ENCODE measurements at places on chromosomes 5 and 9.
A peak's percentile ranks its signal among the peaks of the same experiment; 100 is the strongest.

GRCh38 chr9:92990461-92990860, 43.1 kb downstream of the FGD3 start:
- no peak for DNase-seq

DNA sequence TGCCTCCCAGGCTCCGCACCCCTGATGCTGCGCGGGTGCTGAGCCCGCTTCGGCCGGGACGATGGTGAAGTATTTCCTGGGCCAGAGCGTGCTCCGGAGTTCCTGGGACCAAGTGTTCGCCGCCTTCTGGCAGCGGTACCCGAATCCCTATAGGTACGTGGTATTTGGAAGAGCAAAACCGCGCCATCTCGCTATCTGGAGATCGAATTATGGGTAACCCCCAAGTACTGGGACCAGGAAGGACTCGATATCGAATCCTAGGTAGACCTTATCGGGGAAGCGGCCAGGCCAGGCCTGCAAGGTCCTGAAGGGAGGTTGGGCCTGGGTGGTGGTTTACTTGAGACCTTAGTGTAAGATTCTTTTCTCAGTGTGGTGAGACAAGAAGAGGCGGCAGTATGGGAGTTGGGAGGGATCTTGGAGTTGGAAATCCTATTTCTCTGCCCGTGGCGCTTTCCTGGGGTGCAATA, 359 bp downstream of the PRELID1 start:
- DNase-seq, result no peak

DNA sequence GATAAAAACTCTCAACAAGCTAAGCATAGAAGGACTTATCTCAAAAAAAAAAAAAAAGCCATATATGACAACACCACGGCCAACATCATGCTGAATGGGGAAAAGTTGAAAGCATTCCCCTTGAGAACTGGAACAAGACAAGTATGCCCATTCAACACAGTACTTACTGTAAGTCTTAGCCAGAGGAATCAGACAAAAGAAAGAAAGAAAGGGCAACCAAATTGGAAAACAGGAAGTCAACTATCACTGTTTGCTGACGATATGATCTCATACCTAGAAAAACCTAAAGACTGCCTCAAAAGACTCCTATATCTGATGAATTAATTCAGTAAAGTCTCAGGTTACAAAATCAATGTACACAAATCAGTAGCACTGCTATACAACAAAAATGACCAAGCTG, 24.6 kb upstream of the PTGER4 start:
- DNase-seq, result no peak

GRCh38 chr5:137220523-137220927, 278.6 kb downstream of the SPOCK1 start:
- no peak for DNase-seq

DNA sequence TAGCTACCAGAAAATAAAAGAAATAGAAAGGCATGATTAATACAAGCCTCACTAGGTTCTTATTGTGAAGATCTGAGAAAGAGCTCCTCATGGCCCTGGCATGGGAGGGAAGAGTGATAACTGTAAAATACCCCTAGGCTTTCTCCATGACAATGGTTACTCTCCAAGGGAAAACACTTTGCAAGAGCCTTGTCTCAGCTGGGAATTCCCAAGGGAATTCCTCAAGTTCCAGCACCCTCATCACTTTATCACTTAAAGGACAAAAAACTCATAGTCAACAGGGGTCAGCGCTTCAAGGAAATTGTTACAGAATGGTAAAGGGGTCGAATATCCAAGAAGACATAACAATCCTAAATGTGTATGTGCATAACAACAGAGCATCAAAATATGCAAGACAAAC, 21.2 kb downstream of the SYK start:
- no peak for DNase-seq

GRCh38 chr5:132387640-132388117, 18.2 kb downstream of the SLC22A5 start:
- DNase-seq, result peak; percentile 30

GRCh38 chr9:32384364-32385151, at the start of gene ACO1:
Gene ACO1 (plus strand): TSS chr9:32384643. CDS start chr9:32405507, 20,864 bp downstream.
- peak; percentile 81 for DNase-seq

- DNase-seq, result no peak
These were observed 240.0 kb downstream of the PRR16 start for GRCh38 chr5:120703918-120704587.

- no peak for DNase-seq
These were observed 42.1 kb downstream of the OTULIN start for GRCh38 chr5:14706615-14707021.

All from GDM1 (cell line).